ENCODE measurements at places on chromosomes 11 and 22. TPM values are rescaled to one million over a fixed set of nuclear protein-coding genes. Genes with fewer than 3 reads are reported as not detected.

GRCh38 chr11:96376796-96377195 lies 12.9 kb downstream of the CCDC82 start:
- DNase-seq, result no peak

DNA sequence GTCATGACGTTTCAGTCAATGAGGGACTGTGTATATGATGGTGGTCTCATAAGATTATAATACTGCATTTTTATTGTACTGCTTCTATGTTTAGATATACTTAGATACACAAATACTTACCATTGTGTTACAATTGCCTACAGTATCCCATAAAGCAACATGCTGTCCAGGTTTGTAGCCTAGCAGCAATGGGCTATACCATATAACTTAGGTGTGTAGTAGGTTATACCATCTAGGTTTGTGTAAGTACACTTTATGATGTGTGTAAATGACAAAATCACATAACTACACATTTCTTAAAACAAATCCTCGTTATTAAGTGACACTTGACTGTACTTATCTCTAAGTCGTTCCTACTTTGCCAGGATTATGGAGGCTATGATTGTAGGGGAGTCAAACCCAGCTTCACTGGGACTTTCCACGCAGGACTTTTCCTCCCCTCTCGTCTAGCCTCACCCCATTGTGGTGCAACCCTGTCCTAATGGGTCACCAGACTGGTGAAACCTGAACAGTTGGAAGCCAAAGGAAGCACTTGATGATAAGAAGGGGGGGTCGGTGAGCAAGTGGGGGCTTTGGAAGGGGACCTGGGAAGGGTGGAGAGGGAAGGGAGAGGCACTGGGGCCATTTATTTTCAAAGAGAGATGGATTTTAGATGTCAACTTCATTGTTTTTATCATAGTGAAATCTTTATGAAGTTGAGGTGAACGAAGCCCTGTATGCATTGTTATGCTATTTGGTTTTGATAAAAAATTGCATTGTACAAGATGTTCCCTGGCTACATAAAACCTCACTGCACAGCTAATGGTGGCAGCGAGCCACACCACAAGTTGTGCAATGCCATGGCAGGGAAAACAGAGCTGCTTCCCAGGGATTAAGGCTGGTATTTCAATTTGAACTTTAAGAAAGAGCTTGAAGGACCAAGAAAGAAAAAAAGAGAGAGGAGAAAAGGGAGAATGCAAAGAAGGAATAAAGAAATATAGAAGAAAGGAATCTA lies 129.1 kb downstream of the EHF start:
- no peak for DNase-seq

- no peak for DNase-seq
Measured at GRCh38 chr22:25702040-25702439, 39.9 kb upstream of the MYO18B start.

DNA sequence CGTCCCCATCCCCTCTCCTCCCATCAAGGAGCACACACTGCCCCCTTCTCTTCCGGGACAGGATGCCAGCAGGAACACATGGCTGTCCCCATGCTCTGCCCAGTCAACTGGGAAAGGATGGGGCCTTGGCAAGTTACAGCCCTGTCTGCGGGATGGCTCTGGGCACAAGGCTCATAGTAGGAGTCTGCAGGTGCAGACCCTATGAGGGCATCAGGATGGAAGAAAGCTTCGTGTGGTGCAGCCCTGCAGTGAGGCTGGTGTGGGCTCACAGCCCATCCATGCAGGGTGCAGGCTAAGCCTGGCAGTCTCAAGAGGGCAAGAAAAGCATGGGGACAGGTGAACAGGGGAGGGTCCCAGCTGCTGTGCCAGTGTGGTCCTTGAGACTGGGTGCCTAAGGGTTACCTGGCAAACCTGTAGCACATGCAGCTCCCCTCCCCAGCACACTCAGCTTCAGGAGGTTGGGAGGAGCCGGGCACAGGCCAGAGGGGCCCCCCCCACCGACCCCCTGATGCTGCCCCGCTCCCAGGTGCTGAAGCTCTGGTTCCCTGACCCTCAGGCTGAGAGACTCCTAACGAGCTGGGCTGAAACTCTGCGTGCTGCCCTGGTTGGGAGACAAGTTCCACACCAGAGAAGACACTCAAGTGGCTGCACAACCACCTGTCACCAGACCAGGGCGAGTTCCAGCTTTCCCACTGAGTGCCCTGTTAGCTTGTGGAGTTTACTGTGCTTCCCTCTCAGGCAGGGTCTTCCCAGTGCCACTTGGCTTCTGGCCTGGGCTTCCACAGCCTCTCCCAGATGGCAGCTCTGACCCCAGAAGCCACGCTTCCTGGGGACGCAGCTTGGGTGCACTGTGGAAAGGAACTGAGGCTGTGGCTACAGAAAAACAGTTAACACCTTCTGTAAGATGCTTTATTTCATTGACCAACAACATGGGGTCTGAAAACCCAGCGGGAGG lies 3.3 kb upstream of the SCARF2 start:
- no peak for DNase-seq

GRCh38 chr11:88015170-88015569 lies 160.1 kb downstream of the RAB38 start:
- DNase-seq, result no peak

GRCh38 chr11:71443736-71444445 lies 4.3 kb downstream of the DHCR7 start:
- no peak for DNase-seq

Gene KBTBD3
- polyA plus RNA-seq, result 4.4 TPM

Gene SYCE3
- not detected for polyA plus RNA-seq

Gene DGAT2
- polyA plus RNA-seq, result 1.2 TPM

Gene PIK3IP1
- 26.5 TPM for polyA plus RNA-seq

Gene LBHD1
- polyA plus RNA-seq, result 5.3 TPM

Gene HIC2
- polyA plus RNA-seq, result 3.3 TPM

Measured in ovary (tissue), 10 donors.